ENCODE measurements at places on chromosomes 16 and 17.

GRCh38 chr17:3007651-3008121, 55.7 kb downstream of the OR1D5 start:
- no peak for DNase-seq

GRCh38 chr17:80358861-80359260, 56.1 kb upstream of the ENDOV start:
- no peak for DNase-seq

GRCh38 chr16:60811051-60811608, 1225.1 kb downstream of the CDH8 start:
- no peak for DNase-seq

DNA sequence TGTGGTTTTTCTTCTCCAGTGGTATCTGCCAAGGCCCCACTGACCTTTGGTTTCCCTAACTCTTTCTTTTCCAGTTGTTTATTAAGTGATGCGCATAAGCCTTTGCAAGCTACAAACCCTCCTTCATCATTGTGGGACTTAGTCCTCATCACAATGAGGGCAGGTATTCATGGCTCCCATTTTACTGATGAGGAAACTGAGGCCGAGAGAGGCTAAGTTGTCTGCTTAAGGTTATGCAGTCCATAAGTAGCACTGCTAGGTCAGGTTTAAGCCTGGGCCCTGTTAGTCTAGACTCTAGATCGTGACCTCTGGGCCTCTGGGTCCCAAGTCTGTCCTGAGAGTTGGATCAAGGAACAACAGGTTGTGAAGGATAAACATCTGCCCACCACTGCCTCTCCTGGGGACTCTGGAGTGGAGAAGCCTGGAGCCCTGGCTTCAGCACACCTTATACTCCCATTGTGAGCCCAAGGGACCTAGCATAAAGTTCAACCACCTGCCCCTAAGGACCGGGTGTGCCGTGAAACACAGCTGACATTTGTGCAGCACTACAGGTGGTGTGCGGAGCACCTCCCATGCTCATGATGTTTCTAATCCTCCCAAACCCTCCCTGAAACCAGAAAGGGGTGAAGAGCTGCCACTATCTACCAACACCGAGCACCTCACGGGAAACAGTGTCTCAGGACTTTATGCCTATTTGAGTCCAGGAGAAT, 5.2 kb upstream of the KCNH6 start:
- no peak for DNase-seq

DNA sequence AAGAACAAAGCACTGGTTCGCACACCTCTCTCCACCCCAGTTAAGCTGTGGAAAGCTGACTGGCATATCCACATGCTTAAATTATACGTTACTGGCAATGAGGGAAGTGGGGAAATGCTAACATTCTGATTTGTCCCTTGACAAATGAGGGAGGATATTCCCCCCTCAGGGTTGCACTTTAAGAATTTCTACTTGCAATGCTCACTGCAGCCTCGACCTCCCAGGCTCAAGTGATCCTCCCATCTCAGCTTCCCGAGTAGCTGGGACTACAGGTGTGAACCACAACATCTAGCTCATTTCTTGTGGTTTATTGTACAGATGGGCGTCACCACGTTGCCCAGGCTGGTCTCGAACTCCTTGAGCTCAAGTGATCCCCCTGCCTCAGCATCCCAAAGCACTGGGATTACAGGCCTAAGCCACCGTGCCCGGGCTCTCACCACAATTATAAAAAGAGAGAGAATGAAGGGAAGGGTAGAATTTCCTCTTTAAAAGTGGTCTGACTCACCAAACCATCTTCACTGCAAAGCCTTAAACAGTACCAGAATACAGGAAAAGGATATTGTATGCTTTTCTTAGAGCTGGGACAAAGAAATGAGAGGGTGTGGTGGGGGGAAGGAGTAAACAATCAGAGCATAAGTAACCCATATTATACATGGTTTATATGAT, 38.9 kb downstream of the KANSL1 start:
- DNase-seq, result no peak

GRCh38 chr17:79833110-79833450, 6.2 kb downstream of the CBX4 start:
- DNase-seq, result no peak

DNA sequence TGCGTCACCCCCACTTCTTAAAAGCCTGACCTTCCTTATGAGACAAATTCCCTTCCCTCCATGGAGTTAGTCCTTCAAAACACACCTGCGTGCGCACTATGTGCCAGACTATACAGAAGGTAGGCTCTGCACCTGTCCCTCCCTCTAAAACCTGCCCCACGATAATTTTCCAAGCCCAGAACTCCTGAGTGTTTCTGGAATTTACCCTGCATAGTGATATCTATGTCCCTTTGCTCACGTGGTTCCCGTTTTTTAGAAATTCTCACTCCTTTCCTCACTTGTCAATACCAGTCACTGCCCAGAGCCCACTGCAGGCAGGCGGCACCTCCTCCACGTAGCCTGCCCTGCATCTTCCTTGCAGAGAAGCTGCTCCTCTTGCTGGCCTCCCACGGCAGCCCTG, 82.2 kb downstream of the SLC6A2 start:
- DNase-seq, result no peak

DNA sequence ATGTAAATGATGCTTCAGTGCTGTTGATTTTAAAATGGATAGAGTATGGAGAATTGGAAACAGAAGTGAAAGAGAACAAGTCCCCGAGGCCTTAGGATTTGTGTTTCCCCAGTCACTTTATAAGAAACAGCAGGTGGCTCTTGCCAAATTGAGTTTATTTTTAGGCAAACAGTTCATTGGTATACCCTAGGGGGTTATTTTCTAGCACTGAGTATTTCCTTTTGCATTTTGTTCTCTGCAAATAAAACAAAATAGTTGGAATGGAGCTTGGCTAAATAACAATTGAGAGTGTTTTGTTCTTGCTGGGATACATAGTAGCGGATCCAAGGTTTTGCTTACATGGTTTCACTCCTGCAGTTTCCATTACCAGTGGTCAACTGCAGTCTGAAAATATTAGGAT, 591.1 kb upstream of the C16orf82 start:
- no peak for DNase-seq

- no peak for DNase-seq
Observed at GRCh38 chr16:10405386-10405939, 19.6 kb downstream of the ATF7IP2 start.

- DNase-seq, result no peak
Observed at GRCh38 chr16:53433509-53433908, 762 bp upstream of the RBL2 start.

GRCh38 chr16:66717776-66718175, 21.2 kb upstream of the CMTM4 start:
- no peak for DNase-seq

GRCh38 chr17:79971651-79972050, 64.0 kb downstream of the TBC1D16 start:
- no peak for DNase-seq

GRCh38 chr17:18230288-18231141, 5.1 kb downstream of the LLGL1 start:
- no peak for DNase-seq

DNA sequence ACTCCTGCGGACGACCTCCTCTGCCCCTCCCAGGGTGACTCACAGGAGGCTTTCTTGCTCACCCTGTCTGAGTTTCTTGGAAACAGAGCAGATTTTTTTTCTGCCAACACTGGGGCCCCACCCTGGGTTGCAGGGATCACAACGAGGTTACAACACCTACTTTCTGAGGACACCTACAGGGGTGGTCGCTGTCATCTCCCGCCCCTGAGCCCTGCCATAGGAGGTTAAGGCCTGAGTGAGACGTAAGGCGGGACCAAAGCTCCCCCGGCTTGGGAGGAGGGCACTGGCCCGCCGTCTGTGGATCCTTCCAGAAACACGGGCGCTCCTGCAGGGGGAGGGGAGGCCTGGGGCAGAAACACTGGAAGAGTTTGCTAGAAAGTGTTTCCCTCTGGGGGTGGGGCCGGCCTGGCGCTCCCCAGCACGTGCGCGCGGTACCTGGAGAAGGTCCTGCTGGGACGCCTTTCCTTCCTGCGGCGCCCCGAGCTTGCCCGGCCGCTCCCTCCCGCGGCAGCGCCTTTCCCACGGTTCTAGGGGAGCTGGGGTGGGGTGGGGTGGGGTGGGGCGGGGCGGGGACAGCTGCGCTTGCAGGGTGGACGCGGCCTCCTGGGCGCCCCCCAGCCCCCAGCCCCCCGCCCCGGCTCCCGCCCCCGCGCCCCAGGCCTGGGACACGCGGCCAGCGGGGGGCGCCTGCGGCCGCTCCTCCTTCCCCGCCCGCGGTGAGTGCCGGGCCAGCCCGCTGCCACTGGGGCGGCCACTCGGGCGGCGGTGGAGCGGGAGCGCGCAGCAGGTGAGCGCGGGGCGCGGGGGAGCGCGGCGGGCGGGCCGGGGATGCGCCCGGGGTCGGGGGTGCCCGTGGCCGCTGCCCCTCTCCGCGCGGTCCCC, 20.7 kb upstream of the ADCY7 start:
- no peak for DNase-seq

DNA sequence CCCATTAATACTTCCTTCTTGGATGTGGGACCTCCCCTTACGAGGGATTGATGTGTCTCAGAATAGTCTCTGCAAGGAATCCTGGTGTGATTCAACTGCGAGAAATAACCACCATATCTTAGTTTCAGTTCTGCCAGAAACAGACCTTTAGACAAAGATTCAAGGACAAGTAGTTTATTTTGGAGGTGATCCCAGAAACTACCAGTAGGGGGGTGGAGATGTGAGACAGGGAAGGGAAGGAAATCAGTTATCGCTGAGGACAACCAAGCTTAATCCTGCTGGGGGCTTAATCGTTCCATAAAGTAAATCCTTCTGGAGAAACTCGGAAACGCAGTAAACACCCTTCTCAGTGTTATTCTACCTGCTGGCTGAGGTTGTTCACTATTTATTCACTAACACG, 5.0 kb upstream of the SDR42E1 start:
- no peak for DNase-seq

DNA sequence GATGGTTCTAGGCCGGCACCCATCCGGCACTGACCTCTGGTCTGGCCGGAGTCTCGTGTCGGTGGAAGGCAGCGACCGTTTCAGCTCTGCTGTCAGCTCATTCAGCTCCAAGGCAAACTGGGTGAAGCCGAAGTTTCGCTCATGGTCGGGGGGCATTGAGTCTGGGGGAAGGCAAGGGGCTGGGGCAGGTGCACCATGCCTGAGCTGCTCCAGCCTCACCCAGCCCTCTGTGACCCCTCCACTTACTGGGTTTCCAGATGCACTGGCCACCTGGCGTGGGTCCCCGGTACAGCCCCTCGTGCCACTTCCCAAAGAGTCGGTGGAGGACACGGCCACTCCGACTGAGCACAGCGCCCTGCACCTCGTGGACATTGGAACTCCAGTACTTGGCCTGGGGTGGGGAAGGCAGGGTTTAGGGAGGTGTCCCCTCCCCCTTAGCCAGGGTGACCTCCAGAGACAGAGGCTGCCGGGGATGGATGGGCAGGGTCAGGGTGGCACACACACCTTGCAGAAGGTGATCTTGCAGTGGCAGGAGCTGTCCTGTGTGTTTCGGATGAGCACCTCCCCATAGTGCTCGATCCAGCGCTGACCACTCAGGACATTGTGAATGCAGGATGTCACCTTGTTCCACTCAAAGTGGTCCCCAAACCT, 12.6 kb downstream of the OSBPL7 start:
- no peak for DNase-seq

DNA sequence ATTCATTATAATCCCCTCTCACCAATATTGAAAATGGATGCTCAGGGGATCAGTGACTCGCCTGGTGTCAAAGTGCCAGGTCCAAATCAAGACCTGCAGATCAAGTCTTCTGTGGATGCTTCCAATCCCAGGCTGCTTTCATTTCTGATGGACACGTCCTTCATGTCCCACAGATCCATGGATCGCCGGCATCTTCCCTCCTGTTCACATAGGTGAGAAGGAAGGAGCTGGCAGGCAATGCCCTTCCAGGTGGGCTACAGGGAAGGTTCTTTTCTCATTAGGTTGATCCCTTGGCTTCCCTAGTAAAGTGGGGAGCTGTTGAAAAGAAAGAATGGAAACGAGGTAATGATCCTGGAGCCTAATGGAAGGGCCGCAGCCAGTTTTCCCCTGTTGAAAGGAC, 159.7 kb upstream of the RPH3AL start:
- no peak for DNase-seq

DNA sequence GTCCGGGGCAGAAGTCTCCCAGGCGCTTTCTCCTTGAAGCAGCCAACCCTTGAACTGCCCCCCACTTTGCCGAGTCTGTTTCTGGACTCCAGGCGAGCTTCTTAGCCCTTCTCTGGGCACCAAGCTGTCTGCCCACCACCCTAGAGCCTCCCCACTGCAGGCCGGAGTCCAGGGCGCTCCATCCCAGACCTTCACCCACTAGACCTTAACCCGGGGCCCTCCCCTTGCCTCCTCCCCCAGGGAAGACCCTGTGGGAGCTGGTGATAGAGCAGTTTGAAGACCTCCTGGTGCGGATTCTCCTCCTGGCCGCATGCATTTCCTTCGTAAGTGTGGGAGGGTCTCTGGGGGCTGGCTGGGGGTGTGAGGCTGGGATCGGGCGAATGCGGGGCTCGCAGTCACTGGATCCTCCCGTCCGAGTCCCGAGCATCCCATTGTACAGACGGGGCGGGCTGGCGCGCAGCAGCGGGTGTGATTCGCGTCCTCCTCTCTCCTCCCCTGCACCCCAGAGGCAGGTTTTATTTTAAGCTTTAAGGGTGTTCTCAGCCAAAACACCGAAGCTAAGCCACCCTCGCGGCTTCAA, 1.1 kb downstream of the ATP2A1 start:
- no peak for DNase-seq

DNA sequence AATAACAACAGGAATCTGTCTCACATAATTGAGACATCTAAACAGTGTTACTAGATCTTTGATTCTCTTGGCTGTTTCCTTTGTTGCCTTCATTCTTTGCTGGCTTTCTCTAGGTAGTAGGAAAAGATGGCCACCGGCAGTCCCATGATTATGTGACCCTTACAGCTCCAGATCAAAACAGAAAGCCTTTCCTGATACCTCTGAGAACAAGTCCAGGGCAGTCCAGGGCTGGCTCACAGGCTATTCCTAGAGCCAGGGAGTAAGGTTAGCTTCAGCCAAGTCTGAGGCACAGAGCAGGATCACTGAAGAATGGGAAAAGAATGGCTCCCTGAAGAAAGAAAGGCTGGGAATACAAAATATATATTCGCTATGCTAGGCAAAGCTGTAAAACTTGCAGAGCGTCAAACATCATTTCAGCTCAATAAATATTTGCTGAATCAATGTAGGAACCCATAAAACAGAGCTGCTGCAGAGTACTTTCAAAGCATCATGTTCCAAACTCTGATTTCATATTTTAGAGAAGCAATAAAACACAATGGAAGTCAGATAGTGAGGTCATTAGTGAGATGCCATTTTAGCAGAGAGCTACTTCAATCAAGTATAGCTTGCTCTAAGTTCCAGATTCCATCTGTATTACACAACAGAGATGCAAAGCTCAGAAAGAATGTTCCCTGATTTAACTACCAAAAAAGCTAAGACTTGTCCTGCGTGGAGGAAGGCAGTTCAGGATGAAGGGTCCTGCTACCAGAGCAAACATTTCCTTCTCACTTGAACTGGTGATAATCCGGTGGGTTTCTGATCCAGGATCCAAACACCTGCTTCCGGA, 23.4 kb downstream of the ADAT1 start:
- DNase-seq, result no peak
